ENCODE measurements at places on chromosomes 2 and 18. TPM values are rescaled to one million over a fixed set of nuclear protein-coding genes. Genes with fewer than 3 reads are reported as not detected.
A peak's percentile ranks its signal among the peaks of the same experiment; 100 is the strongest.

- H3K27me3 ChIP-seq = no peaks in the 10 kb centered on the region
- peaks cover 4% of the 10 kb centered on the region for H3K4me1 ChIP-seq
- no peak overlapping the region for H3K4me3 ChIP-seq
- H3K36me3 ChIP-seq = no peaks in the 10 kb centered on the region
These were observed 189.0 kb downstream of the PTH2R start for GRCh38 chr2:208595386-208596275.

GRCh38 chr2:68366083-68366560, 1.0 kb downstream of the PLEK start:
- H3K27ac ChIP-seq = no peak overlapping the region
- DNase-seq = no peak
- no peaks in the 10 kb centered on the region for H3K36me3 ChIP-seq
- H3K4me1 ChIP-seq = peaks cover 16% of the 10 kb centered on the region
- H3K27me3 ChIP-seq = no peaks in the 10 kb centered on the region

MOGAT1 gene
- total RNA-seq = not detected

DNA sequence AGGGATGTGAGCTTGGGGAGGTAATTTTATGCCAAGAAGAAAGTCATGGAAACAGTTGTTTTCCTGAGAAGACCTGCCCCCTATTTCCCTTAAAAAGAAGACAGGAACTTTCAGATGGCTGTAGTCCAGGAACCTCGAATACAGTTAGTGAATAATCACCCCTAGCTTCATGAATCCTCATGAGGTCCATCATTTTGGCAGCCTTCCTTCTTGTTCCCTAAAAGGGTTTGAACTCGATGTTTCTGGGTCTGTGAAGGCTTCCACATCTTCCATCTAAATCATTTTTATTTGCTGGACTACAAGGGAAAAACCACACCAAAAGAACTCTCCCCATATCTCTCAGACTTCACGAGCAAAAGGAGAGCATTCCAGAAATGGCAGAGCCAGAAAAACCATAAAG, 290.8 kb downstream of the SLC4A3 start:
- no peak overlapping the region for H3K4me3 ChIP-seq
- no peak overlapping the region for H3K27ac ChIP-seq
- H3K36me3 ChIP-seq = no peaks in the 10 kb centered on the region
- DNase-seq = no peak

REEP1 gene
- total RNA-seq = 0.18 TPM

GRCh38 chr2:238895361-238895882, 47.5 kb downstream of the TWIST2 start:
- no peaks in the 10 kb centered on the region for H3K36me3 ChIP-seq
- H3K27me3 ChIP-seq = peaks cover 60% of the 10 kb centered on the region
- no peak overlapping the region for H3K4me3 ChIP-seq
- no peak for DNase-seq
- H3K4me1 ChIP-seq = no peaks in the 10 kb centered on the region
- no peak overlapping the region for H3K27ac ChIP-seq

IL18R1 gene
- total RNA-seq = 2.5 TPM

- peak; percentile 13 for DNase-seq
- H3K4me1 ChIP-seq = no peaks in the 10 kb centered on the region
- no peaks in the 10 kb centered on the region for H3K27me3 ChIP-seq
- H3K27ac ChIP-seq = no peak overlapping the region
These were observed 487.9 kb downstream of the STK39 start for GRCh38 chr2:167759531-167759930.

- no peak for DNase-seq
- no peak overlapping the region for H3K27ac ChIP-seq
- H3K4me3 ChIP-seq = no peak overlapping the region
- H3K27me3 ChIP-seq = no peaks in the 10 kb centered on the region
These were observed 626.8 kb upstream of the ZEB2 start for GRCh38 chr2:145146691-145147090.

TMEM182 gene
- total RNA-seq = 5.2 TPM

- DNase-seq = no peak
- no peak overlapping the region for H3K4me3 ChIP-seq
- H3K36me3 ChIP-seq = no peaks in the 10 kb centered on the region
- H3K27ac ChIP-seq = no peak overlapping the region
- peaks cover 7% of the 10 kb centered on the region for H3K27me3 ChIP-seq
- H3K4me1 ChIP-seq = no peaks in the 10 kb centered on the region
These were observed 20.2 kb upstream of the TNS1 start for GRCh38 chr2:218022851-218023530.

- no peaks in the 10 kb centered on the region for H3K4me1 ChIP-seq
- no peaks in the 10 kb centered on the region for H3K36me3 ChIP-seq
- no peak overlapping the region for H3K4me3 ChIP-seq
- peak overlapping the region; percentile 26 for H3K27ac ChIP-seq
- peak; percentile 50 for DNase-seq
These were observed 107.7 kb downstream of the INHBB start for GRCh38 chr2:120453635-120453998.
